ENCODE measurements at places on chromosomes 7 and 10. TPM values are rescaled to one million over a fixed set of nuclear protein-coding genes. Genes with fewer than 3 reads are reported as not detected.

Gene FAM25A
- total RNA-seq, result not detected

Gene TAS2R41
- total RNA-seq, result not detected

Gene CLDN3
- total RNA-seq, result 0.36 TPM

Gene ABI1
- total RNA-seq, result 54.4 TPM

Gene CFAP70
- 3.6 TPM for total RNA-seq

Gene RAMP3
- 1.4 TPM for total RNA-seq

Gene ITGB8
- total RNA-seq, result 82.5 TPM

Gene ARHGEF35
- 1.2 TPM for total RNA-seq

Gene RELN
- 390 TPM for total RNA-seq

Gene GIMAP8
- 2.5 TPM for total RNA-seq

Gene EIF5AL1
- 0.09 TPM for total RNA-seq

Gene COBL
- 3.8 TPM for total RNA-seq

Gene ITPRID1
- total RNA-seq, result 0.27 TPM

Gene FANK1
- 4.4 TPM for total RNA-seq

Gene CRTAC1
- 15.5 TPM for total RNA-seq

Gene SYT15
- 1.8 TPM for total RNA-seq

Gene TYW1B
- 3.9 TPM for total RNA-seq

Gene ERVW-1
- total RNA-seq, result not detected

Gene CTNNA3
- total RNA-seq, result 24.9 TPM

Gene UCN3
- 0.27 TPM for total RNA-seq

Gene CISD1
- 19.1 TPM for total RNA-seq

Gene PLPP4
- total RNA-seq, result 27.6 TPM

Gene MRPS24
- 21.8 TPM for total RNA-seq

Gene GSTO2
- 2.2 TPM for total RNA-seq

Gene CHRM2
- 3.0 TPM for total RNA-seq

Gene NEUROG3
- not detected for total RNA-seq

Gene CXCL12
- 90.7 TPM for total RNA-seq

Gene GPR15LG
- total RNA-seq, result 0.36 TPM

Gene HMX2
- total RNA-seq, result not detected

All from cerebellum (tissue), 4 donors.